GM12892 (cell line): ENCODE measurements at places on chromosomes 1 and 21.

GRCh38 chr1:82565546-82565945 is 764.8 kb downstream of the ADGRL2 start:
- DNase-seq: no peak

DNA sequence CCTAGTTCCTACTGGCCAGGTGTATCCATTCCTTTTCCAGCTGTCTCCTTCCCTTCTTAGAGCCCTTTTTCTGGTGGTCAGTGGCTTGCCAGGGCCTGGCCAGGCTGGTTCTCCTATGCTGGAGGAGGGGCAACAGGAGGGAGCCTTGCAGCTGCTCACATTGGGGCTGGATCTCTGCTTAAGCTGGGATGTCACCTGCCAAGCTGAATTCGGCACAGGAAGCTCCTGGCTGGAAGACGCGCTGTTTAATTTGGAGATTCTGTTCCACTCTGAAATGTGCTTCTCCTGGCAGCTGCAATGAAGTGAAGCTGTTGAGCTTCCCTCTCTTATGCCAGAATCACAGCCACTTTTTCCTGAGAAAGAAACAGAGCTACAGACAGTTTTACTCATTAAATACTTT is 56.0 kb upstream of the POU3F1 start:
- DNase-seq: no peak

GRCh38 chr21:34939673-34940331 is 109.3 kb downstream of the RUNX1 start:
- no peak for DNase-seq

DNA sequence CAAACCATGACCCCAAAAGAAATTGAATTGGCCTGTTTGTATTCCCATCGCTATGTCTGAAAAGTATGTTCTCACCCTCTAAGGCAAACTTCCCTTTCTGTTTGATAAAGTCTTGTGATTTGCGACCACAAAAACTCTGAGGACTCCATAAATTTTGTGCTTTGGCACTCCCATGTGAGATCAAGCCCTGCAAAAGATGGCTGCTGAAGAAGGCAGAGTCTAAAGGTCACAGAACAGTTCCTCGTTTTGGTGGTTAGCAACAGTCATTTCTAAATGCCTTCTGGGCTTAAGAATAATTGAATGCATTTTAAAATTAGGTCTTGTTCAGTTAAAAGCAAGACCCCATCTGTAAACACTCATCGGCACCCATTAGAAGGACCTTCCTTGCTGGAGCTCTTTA is 441.6 kb downstream of the OMA1 start:
- no peak for DNase-seq

GRCh38 chr1:52674497-52675384 is 23.4 kb downstream of the COA7 start:
- no peak for DNase-seq

- DNase-seq: no peak
Observed at GRCh38 chr1:69499203-69499803, 68.4 kb upstream of the LRRC7 start.

GRCh38 chr1:26358411-26359384 is 4.8 kb upstream of the CRYBG2 start:
- no peak for DNase-seq

DNA sequence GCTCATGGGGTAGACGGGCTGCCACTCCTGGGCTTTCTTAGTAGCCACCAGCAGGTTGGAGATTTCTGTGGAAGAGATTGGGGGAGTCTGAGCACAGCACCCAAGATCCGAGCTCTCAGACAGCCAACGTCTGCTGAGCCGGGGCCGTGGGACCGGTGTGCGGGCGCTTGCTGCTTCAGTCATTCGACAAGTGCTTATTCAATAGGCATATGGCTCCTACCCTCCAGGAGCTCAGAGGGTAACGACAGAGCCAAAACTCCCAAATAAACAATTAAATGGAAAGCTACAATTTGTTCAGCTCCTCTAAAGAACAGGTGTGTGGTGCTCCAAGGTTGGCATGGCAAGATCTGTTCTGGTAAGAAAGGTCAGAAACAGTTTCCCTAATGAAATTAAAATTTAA is 106.0 kb downstream of the RAVER2 start:
- DNase-seq: no peak

DNA sequence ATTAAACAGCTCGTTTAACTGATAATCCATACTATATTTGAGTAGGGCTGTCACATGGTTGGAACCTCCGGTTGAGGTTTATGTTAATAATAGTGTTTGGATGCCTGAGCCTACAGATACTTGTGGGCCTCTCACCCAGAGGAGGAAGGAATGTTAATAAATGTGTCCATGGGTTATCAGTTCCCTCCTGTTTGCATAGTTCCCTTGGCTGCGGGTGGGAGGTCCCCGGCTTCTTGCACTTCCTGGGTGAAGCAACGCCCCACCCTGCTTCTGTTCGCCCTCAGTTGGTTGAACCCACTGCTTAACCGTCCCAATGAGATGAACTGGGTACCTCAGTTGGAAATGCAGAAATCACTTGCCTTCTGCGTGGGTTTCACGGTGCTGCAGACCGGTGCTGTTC is 23.6 kb upstream of the GBP1 start:
- DNase-seq: no peak

DNA sequence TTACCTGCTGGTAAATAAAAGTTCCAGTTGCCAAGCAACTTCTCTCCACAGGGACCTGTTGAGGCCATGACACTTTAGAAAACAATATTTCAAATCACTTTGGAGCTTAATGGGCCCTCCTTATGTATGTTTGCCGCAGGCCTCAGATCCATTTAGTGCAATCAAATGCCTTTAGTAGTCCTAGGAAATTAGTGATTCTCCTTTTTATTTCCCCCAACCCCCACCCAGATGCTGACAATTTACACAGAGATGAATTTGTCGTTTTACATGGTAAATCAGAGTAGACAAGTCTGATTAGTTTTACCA is 83.6 kb downstream of the CLIC4 start:
- DNase-seq: no peak

- no peak for DNase-seq
Observed at GRCh38 chr1:45266151-45266801, 59.9 kb upstream of the ZSWIM5 start.

- DNase-seq: no peak
Observed at GRCh38 chr21:38815060-38815405, 9.3 kb downstream of the ETS2 start.

- no peak for DNase-seq
Observed at GRCh38 chr1:191142748-191143147, 665.1 kb upstream of the BRINP3 start.

DNA sequence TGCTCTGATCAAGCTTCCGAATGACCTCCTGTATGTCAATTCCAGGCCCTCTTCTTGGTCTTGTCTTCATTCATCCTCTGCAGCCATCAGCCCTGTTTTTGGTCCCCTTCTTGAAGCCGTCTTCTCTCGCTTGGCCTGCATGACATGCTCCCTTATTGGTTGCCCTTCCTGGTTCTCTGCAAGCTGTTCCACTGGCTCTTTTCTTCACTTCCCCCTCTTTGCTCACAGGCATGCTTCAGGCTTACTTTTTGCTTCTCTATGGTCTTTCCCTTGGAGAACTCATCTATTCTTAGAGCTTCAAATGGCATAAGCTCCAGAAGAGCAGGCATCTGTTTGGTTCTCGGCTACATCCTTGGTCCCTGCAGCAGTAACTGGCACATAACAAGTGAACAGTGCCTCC is 38.8 kb downstream of the PDPN start:
- DNase-seq: no peak

GRCh38 chr1:12734651-12735050 is 11.3 kb upstream of the CFAP107 start:
- no peak for DNase-seq

DNA sequence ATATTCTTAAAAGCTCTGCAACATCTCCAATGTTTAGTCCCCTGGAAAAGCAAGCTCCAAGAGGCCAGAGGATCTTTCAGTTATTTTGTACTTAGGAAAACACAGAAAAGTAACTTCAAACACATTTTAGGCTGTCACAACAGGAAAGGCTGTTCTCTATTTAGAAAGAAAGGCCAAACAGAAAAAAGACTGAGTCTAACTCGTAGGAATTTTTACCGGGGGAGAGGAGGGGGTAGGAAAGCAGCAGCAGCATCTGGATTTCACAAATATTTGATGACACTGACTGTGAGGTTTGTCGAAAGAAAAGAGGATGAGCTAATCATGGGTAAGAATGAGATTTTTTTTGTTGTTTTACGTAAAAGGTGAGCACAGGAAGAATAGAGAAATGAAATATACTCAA is 107.1 kb downstream of the EIF4G3 start:
- no peak for DNase-seq

- no peak for DNase-seq
Observed at GRCh38 chr1:60071296-60071695, 2.3 kb downstream of the C1orf87 start.
